ENCODE measurements at places on chromosomes 12 and 14.

DNA sequence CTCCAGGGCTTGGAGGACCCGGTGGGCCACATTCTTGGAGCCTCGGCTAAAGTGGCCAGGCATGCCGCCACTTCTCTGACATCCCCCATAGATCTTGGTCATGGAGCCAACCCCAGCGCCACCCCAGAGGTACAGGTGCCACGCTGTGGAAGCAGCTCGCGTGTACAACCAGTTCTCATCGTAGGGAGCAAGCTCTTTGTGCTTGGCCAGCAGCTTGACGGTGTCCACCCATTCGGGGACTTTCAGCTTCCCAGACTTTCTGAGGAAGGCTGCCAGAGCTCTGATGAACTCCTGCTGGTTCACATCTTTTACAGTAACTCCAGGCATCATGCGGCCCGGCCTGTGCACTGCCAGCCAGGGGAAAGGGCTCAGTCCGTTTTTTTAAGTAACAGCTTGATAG is 29.3 kb upstream of the EAPP start:
- DNase-seq = no peak

GRCh38 chr14:82124511-82124910 is 590.9 kb upstream of the SEL1L start:
- no peak for DNase-seq

DNA sequence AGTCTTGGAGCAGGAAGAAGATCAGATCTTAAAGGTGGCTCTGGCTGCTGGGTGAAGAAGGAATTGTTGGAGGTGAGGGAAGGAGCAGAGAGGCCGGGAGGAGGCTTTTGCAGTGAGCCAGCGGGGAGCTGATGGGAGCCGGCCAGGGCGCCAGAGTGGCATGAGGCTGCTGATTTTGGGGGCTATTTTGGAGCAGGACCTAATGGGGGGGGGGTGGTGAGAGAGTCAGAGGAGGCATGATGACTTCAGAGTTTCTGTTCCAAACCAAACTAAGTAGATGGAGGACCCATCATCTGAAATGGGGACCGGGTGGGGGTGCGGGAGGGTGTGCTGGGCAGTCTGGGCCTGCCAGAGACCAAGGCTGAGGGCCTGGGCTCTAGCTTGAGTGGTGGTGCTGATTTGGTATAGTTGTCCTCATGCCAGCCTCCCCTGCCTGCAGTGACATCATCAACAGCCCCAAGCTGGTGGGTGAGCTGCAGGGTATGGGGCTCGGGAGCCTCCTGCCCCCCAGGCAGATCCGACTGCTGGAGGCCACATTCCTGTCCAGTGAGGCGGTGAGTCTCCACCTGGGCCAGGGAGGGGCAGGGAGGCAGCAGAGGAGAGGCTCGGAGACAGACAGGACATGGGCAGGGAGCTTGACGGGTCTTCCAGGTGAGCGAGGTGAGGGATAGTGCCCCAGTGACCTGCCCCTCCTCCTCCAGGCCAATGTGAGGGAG is 6.2 kb downstream of the TNFAIP2 start:
- DNase-seq = peak; percentile 54

DNA sequence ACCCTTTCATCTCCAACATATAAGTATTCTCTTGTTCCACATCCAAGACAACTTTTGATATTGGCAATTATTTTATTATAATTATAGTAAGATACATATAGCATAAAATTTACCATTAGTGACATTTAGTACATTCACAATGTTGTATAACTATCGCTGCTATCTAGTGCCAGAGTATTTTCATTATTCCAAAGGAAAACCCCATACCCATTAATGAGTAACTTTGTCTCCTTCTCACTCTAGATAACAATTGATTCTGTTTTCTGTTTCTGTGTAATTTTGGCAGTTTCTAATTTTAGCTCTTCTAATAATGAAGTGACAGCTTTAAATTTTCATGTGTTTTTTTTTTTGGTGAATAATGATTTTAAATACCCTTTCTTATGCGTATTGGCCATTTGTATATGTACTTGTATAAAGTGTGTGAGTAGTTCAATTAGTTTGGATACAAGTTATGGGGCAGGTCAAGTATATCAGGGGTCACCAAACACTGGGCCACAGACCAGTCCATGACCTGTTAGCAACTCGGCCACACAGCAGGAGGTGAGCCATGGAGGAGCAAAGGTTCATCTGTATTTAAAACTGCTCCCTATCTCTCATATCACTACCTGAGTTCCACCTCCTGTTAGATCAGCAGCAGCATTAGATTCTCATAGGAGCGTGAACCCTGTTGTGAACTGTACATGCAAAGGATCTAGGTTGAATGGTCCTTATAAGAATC is 97.2 kb upstream of the SYT1 start:
- no peak for DNase-seq

GRCh38 chr12:116726694-116727093 is 11.2 kb downstream of the SPRING1 start:
- DNase-seq = no peak

- DNase-seq = no peak
These were observed 36.1 kb downstream of the PELI2 start for GRCh38 chr14:56154321-56154720.

Measured in sciatic nerve (tissue), 2 donors.